Astrocyte of the spinal cord (primary cell): ENCODE measurements at places on chromosomes 5 and 9.

DNA sequence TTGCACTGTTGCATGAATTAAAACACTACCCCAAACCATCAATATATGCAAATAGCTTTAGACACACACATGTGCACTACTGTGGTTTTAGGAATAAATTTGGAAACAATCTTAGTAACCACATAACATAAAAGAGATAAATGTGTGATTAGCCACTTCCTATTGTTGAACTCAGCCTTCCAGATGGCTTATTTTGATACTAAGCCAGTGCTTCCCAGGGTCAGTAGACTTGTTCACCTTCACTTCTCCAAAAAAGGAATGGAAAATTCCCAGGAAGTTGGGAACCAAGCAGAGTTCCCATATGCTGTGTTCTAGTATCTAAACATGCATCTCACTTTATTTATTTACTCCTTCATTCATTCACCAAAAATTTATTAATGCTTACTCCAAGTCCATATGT, 47.8 kb downstream of the SVEP1 start:
- peak; percentile 56 for DNase-seq

- no peak for DNase-seq
These were observed 194.4 kb downstream of the ARRDC3 start for GRCh38 chr5:91188755-91189154.

- DNase-seq: peak; percentile 84
These were observed at the start of gene DPYSL3 for GRCh38 chr5:147509710-147510651. TSS of gene DPYSL3 (minus strand) at chr5:147510068. CDS start at chr5:147509858, 210 bp downstream.

DNA sequence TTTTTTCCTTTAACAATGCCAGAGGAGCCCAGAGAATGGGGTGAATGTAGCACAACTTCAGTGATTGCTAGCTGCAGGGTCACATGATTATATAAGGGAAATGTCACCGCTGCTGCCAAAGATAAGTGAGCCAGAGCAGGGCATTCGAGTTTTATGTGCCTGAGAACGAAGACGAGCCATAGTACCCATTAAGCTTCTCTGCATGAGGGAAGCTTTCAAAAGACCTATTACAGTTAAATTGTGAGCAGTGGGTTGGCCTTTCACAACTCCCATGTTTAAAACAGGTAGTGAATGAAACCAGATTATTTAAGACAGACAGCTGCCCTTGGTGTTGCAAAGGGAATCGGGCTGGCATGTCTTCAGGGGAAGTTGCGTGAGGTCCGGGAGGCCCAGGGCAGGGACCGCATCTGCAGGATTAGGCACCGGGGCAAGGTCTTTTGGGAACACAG, 82.4 kb upstream of the TNFAIP8 start:
- no peak for DNase-seq

- no peak for DNase-seq
These were observed 49.0 kb downstream of the RAB3C start for GRCh38 chr5:58631895-58632294.

- DNase-seq: no peak
These were observed 90.3 kb upstream of the ACO1 start for GRCh38 chr9:32294106-32294505.

DNA sequence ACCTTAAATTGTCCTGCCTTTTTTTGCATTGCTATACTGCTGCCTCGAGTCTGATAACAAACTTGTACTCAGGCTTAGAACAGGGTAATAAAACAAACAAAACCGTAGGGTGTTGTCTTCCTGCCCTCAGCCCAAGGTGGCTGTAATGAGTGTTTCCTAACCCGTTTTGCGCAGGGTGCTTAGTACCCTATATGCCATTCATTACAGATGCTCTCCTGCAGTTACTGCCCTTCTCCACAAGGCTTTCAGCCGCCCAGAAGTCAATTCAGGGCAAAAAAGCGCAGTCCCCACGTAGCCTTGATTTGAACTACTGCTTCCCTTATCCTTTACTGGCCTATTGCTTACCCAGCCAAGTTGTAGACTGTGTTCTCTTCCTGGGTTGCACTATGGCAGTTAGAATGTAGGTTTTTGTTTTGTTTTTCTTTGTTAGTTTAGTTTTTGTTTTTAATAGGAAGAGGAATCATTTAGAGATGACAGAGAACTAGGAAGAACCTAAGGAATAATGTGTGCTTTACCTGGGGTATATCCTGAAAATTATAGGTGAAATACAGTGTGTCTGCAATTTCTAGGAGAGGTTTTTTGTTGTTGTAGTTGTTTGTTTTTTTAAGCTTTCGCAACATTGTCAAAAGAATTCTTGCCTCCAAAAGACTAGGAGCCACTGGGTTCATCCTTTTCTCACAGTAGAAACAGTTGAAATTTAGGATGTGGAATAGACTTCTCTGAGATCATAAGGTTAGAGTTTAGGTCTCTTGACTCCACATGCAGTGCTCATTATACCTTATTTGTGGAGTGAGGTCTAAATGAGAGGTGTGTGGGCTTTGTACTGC, 1.3 kb downstream of the HMGXB3 start:
- peak; percentile 66 for DNase-seq

- DNase-seq: peak; percentile 59
These were observed 11.5 kb downstream of the CCDC127 start for GRCh38 chr5:206406-206805.

GRCh38 chr5:175711031-175711430, 53.2 kb downstream of the HRH2 start:
- no peak for DNase-seq

DNA sequence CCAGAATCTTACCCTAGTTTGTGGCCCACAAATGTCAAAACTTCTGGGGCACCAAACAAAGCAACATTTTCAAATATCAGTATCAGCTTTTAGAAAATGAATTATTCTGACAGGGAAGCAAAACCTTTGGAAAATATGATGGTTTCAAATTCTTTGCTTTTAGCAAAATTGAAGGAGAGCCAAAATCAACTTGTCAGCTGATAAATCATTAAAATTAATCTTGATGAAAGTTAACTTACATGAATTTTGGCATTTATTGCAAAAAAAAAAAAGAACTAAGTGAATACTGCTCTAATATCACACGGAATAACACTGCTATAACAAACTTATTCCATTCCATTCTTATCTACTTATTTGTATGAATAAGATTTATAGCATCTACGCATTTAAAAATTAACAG, 158.1 kb upstream of the TARS1 start:
- DNase-seq: no peak

GRCh38 chr5:7010591-7010990, 297.4 kb downstream of the TENT4A start:
- no peak for DNase-seq

GRCh38 chr9:70542311-70542931, 128.0 kb upstream of the KLF9 start:
- DNase-seq: no peak

GRCh38 chr5:136526791-136527190, 161.4 kb upstream of the TRPC7 start:
- no peak for DNase-seq

DNA sequence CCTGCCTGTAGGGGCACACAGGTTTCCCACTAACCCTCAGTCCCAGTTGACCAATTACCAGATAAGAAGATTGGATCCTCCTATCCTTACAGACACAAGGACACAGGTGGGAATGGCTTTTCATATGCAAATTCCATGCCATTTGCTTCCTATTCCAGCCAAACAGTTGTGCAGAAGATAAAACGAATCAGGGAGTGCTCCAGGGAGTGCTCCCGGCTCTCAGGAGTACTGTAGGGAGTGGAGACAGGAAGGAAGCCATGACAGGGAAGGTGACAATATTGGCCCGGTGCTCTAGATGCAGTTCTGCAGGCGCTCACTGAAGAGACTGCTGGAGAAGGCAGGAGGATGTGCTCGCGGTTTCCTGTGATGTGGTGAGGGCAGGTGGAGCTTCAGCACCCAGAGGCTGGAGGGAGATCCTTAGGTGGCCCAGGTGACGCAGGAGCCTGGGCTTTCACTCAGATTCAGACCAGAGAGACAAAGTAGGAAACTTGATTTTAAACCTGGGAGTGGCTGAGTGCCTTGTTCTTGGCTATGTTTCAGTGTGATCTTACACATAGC, 260.0 kb downstream of the AUH start:
- no peak for DNase-seq

- DNase-seq: no peak
These were observed 37.3 kb upstream of the WWC1 start for GRCh38 chr5:168254013-168254693.

GRCh38 chr5:133303298-133303697, 251.5 kb downstream of the HSPA4 start:
- DNase-seq: no peak

- no peak for DNase-seq
These were observed 4.9 kb downstream of the ENTR1 start for GRCh38 chr9:136405481-136405880.

DNA sequence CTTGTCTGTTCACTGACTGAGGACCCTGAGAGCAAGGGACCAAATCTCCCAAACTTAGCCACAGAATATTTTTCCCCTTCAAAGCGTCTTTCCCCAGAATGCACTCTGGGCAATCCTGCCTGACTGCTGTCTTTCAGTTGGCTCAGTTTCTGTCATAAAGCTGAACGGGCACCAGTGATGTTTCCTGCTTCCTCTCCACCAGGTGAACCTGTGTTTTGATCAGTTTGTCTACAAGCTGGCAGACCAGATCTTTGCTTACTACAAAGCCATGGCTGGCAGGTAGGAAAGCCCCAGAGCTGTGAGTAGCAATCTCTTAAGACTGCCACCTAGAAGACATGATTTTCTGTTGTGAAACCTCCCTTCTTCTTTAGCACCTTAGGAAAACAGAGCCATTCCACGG, 61.8 kb downstream of the CYFIP2 start:
- no peak for DNase-seq

- no peak for DNase-seq
These were observed 3.0 kb upstream of the TMEM210 start for GRCh38 chr9:137174722-137175293.

DNA sequence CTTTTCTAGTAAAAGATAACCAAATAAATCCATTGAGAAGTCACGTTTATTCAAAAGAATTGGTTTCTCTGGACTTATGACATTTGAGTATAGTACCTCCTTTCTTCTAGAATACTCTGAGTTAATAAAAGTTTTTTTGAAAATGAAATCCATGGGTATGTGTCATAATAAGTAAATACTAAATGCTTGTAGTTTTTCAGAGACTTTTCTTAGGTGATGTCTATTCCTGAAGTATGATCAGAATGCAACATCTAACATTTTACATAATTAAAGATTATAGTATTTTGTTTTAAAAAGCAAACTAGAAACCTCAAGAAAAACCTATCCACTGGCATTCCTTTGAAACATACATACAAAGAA, 63.2 kb downstream of the NFIB start:
- no peak for DNase-seq

DNA sequence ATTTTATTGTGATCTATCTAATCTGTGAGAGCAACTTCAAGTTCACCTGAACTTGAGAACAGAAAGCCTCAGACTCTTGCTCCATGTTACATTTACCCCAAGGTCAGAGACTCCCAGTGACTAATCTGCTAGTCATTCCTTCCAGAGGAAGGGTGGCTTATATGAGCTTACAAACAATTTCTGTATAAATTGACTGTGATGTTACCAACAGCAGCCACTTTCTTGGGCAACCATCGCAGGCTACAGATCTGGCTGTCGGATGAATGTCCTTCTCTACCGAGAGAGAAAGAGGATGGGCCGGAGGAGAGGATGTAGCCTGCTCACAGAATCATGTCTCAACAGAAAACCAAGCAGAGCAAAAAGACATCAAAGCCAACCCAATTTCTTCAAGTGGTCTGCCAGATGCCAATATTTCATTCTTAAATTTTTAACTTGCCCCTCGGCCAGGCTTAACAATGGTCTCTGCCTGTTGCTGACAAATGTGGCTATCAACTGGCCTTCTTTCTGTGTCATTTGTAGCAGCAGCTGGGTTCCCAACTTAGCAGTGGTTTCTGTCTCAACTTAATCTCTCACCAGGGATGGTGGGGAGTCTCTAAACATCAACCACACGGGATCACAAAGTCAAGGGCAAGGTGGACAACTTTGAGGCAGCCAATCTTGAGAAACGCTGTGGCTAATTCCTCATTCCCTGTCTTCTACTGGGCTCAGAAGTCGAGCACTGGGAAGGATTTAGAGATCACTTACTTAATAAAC, 81.3 kb downstream of the RAPGEF1 start:
- peak; percentile 89 for DNase-seq
